ENCODE measurements at places on chromosomes 12 and 14. TPM values are rescaled to one million over a fixed set of nuclear protein-coding genes. Genes with fewer than 3 reads are reported as not detected.

VRTN gene
- total RNA-seq: not detected

- DNase-seq: no peak
Measured at GRCh38 chr14:96274543-96274942, 18.5 kb downstream of the BDKRB1 start.

GRCh38 chr12:105880824-105881388 lies 257.8 kb downstream of the NUAK1 start:
- no peak for DNase-seq

DNA sequence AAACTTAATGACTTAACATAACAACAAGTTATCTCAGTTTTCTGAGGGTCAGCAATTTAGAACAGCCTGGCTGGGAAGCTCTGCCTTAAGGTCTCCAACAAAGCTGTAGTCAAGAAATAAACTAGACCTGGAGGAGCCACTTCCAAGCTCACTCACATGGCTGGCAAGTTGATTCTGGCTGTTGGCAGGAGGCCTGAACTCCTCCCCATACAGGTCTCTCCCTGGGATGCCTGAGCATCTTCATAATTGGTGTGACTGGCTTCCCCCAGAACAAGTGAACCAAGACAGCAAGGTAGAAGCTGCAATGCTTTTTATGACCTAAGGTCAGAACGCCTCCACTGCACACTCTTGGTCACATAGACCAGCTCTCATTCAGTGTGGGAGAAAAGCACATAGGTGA lies 128.3 kb downstream of the SAMD4A start:
- no peak for DNase-seq

EIF2S3B gene
- 0.62 TPM for total RNA-seq

NOVA1 gene
- total RNA-seq: 1.5 TPM
